ENCODE measurements at places on chromosomes 7 and 10. TPM values are rescaled to one million over a fixed set of nuclear protein-coding genes. Genes with fewer than 3 reads are reported as not detected.

TMEM139 gene
- total RNA-seq = 0.73 TPM

GRCh38 chr10:14502431-14502830, 171.7 kb upstream of the FRMD4A start:
- DNase-seq = no peak

DNA sequence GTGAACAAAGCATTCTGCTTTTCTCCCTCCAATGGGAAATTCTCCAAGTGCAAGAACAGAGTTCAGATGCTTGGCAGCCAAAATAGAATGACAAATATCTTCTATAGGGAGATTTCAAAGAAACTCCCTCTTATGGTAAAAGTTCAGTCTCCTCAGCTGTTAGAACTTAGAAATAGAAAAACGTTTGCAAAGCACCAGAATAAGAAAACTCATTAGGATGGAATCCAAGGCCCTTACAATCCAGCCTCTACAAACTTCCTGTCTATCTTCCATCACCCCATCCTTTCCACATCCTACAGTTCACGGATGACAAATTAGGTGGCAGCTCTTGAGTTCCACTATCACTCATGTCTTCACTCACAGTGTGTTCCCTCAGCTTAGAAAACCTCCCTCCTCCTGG, 25.7 kb downstream of the FAM13C start:
- no peak for DNase-seq

MKI67 gene
- total RNA-seq = 159 TPM

GRCh38 chr10:124647421-124648130, 96.6 kb downstream of the FAM53B start:
- peak; percentile 67 for DNase-seq

DNA sequence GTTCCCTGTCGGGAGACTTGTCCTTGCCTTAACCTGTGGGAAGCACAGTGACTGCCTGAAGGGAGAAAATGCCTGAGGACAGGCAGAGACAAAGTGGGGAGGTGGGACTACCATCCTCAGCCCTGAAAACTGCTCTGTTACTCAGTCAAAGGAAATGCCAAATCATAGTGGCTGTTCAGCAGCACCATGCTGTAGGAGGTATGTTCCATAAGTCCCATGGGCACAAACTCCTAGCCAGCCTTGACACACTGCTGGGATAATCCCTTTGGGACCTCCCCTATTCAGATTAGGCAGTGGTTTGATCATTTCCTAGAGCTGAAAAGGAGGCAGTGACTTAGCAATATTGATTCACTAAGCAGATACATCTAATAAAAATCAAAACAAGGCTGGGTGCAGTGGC, 80.1 kb downstream of the MCU start:
- no peak for DNase-seq
